ENCODE measurements at places on chromosomes 3 and 15.

GRCh38 chr3:142647856-142648255 is 51.7 kb downstream of the PLS1 start:
- no peak for DNase-seq

DNA sequence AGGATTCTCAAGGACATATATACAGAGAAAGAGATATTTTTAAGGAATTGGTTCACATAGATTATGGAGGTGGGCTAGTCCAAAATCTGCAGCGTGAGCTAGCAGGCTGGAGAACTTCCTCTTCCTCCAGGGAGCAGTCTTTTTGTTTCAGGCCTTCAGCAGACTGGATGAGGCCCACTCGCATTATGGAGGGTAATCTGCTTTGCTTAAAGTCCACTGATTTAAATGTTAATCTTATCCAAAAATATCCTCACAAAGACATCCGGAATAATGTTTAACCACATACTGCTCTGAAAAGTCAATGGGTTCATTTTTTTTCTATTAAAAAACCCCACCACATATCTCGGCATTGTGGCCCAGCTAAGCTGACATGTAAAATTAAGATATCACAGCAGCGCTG is 22.2 kb upstream of the NRROS start:
- no peak for DNase-seq

DNA sequence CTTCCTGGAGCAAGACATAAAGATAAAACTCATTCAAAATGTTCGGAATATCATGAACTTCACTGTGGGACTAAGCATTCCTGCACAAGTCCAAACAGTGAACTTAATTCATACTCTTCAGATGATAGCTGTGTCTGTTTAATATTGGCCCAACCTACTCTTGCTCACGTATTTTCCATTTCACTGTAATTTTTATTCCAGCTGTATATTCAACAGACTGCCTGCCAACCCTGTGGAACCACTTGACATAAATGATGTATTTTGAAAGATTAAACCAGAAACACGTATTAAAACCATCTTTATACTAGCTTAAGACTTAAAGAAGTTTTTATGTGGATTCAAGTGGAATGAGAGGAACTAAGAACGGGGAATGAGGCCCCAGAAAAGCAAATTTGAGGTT is 172.5 kb downstream of the TMEM108 start:
- no peak for DNase-seq

- no peak for DNase-seq
Observed at GRCh38 chr3:81965696-81966095, 204.3 kb upstream of the GBE1 start.

- DNase-seq = no peak
Observed at GRCh38 chr3:126616931-126617330, 38.0 kb downstream of the TXNRD3 start.

GRCh38 chr3:50591196-50591741 is 20.3 kb downstream of the CISH start:
- no peak for DNase-seq
